ENCODE measurements at places on chromosomes 4 and X. TPM values are rescaled to one million over a fixed set of nuclear protein-coding genes. Genes with fewer than 3 reads are reported as not detected.

DNA sequence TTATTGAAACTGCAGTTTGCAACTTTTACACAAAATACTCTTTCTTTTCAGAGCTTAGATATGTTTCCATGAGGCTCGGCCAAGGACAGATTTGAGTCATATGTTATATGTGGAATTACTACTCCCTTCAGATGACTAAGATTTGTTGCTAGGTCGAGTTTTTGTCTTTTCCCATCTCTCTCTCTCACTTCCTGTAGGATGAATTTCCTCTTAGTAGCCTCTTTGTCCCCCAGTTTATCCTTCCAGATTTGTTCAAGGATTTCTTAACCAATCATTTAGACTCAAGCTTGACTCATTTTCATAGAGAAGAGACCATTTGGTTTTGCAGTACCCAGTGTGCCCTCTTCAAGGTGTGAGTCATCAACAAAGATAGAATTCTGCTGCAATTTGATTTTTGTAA, 209.2 kb downstream of the GLUD2 start:
- no peak for DNase-seq

SLBP gene
- 72.0 TPM for polyA plus RNA-seq

- DNase-seq, result no peak
These were observed 1.4 kb downstream of the HAND2 start for GRCh38 chr4:173528378-173529321.

- DNase-seq, result no peak
These were observed 210.1 kb upstream of the CXCL13 start for GRCh38 chr4:77395481-77395880.

GRCh38 chr4:128228845-128229795, 58.5 kb downstream of the PGRMC2 start:
- peak; percentile 15 for DNase-seq

CXorf66 gene
- polyA plus RNA-seq, result not detected

F11 gene
- not detected for polyA plus RNA-seq

DNA sequence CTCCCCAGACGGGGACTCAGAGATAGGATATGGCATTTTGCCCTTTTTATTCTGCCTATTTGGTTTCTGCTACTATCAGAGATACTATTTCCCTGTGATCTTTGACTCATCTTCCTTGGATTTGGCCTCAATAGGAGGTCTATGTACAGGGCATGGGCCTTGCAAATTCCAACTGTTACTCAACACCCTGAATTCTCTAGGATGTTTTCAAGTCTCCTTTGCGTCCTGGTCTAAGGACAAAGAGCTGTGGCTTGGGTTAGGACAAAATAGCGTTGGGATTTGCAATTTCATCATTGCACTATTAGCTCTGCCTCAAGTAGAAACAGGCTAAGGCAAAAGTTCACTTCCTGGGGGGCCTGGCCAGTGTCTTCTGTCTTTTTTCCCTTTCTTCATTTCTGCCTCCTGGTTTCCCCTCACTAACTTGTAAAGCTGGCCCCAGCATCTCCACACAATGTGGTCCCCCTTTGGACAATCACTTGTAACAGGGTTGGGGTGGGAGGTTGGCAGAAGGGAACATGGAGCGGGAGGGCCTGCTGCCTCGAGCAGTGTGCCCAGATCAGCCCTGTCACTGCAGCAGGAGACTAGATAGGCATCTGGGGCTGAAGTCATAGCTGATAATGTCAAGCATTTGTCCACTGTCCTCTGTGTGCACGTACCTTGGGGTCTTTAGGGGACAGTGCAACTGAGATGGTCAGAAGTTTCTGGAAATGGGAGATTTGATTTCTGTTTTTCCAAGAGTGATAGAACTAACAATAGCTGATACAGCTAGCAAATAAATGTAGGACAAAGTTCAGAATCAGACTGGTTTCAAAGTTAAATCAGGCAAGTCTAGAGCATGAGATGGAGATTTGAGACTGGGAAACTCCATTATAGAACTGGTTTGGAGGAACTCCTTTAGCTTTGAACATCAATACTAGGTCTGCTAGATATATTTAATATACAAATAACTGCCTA, 25.8 kb upstream of the STBD1 start:
- DNase-seq, result no peak

DDX53 gene
- not detected for polyA plus RNA-seq

ABCB7 gene
- polyA plus RNA-seq, result 18.7 TPM

ZNF630 gene
- 0.77 TPM for polyA plus RNA-seq

FGF5 gene
- polyA plus RNA-seq, result 39.9 TPM

NOP14 gene
- 11.5 TPM for polyA plus RNA-seq

DNA sequence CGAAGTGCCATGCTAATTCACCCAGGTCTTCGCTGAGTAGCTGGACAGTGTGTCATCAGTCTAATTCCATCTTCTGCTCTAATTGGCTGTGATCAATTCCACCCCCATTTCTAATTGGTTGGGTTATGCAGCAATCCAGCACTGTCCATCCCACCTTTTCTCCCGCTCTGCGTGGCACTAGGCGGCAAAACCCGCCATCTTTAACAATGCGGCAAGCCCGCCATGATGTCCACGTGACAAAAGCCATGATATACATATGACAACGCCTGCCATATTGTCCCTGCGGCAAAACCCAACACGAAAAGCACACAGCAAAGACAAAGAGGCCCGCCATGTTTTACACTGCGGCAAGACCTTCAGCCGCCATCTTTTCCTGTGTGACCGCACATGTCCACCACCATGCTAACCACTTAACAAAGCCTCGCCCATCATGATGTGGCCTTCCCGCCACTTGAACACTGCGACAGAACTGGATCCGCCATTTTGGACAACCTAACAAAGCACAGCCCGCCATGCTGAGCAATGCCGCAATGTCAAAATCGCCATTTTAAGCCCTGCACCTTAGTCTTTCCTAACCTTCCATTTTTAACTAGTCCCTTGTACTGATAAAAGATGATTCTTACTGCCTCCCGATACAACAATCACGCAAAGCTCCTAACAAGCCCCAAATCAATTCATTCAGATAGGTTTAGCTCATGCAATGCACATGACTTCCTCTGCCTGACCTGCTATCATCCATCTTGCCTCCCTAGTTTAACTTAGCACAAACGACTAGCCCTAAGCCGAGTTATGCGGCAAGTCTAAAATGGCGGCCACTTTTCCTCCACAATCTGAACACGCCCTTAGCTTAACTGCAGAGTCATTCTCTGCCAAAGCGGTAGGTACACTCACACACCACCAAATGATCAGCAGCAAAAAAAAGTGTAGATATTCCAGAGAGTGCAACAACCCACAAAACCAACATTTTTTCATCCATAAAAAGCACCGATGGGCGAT, 288.3 kb downstream of the CHIC1 start:
- DNase-seq, result no peak

DNA sequence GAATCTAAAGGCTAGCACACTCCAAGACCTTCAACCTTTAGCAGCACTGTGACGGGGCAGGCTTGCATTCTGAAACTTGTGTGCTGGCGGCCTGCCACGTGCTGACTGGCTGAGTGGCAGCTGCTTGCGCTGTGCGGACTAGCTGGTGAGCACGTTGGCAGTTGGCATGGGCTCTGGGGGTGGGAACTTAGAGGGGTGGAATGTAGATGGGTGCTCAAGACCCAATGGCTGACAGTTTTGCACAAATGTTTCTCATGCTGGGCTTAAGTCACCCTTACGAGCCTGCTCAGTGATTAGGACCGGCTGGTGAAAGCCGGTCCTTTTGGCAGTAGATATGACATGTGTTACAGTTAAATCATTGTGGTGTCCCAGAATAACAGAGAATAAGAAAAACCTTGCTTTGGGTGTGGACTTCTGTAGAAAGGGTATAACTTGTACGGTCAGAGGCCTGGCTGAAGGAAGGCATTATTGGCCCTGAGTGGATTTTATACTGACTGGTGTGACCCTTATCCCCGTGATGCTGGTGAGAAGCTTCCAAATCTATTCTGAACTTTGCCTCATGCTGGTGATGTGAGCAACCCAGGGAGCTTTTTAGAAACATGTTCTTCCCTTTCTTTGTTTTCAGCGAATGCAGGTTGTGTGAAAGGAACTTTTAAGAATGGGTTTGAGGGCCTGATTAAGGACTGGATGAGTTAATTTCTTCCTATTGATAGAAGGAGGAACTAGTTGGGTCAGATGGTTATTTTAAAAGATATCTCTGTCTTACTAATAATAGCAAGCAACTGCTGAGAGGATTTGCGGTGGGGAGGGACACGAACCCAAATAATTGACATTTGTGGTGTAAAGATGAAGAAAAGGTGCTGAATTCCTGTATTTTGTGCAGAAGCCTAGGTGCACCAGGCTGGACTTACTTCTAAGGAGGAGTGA, 107.4 kb upstream of the SLC4A4 start:
- no peak for DNase-seq

SOWAHD gene
- 0.25 TPM for polyA plus RNA-seq

All from AG04450 (cell line).